ENCODE measurements at places on chromosomes 13 and 19. TPM values are rescaled to one million over a fixed set of nuclear protein-coding genes. Genes with fewer than 3 reads are reported as not detected.

DNA sequence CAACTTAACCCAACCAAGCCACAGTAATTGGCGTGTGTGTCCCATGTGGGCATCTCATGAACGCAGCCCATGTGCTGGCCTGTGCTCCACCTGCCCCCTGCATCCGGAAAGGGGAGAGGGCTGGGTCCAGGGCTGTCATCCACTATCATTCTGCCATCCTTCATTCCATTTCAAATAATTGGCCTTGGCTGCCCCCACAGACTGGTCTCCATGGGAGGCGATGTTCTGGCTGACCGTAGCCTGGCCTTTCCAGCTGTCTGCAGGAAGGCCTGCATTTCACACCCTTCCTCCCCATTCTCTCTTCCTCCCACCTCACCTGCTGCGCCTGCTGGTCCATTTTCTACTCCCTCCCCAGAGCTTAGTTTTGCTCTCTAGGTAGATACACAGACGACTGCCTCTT is 442.8 kb downstream of the COG6 start:
- H3K36me3 ChIP-seq: no peaks in the 10 kb centered on the region
- no peaks in the 10 kb centered on the region for H3K4me1 ChIP-seq
- no peak overlapping the region for H3K4me3 ChIP-seq

GRCh38 chr13:59281453-59281852 is 882.3 kb downstream of the DIAPH3 start:
- no peak overlapping the region for H3K27ac ChIP-seq
- no peaks in the 10 kb centered on the region for H3K27me3 ChIP-seq
- no peaks in the 10 kb centered on the region for H3K4me1 ChIP-seq
- H3K4me3 ChIP-seq: no peak overlapping the region

DNA sequence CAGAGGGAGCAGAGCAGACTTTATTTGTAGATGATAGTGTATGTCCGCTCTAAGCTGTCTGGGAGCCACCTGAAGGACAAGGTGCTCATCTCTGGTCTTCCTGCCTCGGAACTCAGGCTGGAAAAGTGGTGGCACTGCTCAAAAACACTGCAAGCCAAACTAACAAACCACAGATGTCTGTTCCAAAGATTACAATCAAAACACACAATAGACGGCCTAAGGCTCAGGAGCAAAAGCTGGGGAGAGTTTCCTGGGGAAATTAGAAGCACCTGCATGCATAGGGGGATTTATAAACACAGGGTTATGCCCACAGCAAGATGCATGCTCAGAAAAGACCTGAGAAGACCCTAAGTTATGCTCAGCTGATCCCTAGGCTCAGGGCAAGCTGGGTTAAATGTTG is 9.4 kb upstream of the EVI5L start:
- H3K27me3 ChIP-seq: no peaks in the 10 kb centered on the region
- no peak for DNase-seq
- H3K4me1 ChIP-seq: no peaks in the 10 kb centered on the region
- H3K27ac ChIP-seq: no peak overlapping the region

DNA sequence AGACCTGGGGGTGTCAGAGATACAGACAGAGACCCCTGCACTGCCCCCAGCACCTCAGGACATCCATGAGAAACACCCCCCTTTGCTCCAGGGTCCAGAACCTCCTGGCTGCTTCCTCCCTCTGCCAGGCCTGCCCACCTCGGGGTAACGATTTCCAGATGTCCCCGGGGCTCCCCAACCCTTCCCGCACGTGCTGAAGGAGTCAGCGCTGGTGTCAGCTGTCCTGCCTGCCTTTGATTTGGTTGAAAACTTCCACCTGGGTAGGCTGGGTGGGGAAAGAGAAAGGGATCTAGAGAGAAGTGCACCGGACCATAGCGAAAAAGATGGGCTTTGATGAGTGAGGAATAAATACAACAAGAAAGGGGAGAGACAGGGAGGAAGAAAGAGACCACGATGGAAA is 1.5 kb upstream of the CGB7 start:
- no peak overlapping the region for H3K4me3 ChIP-seq
- H3K36me3 ChIP-seq: no peaks in the 10 kb centered on the region
- no peaks in the 10 kb centered on the region for H3K27me3 ChIP-seq
- DNase-seq: no peak
- H3K27ac ChIP-seq: no peak overlapping the region

Gene ACTMAP
- 5.5 TPM for total RNA-seq

DNA sequence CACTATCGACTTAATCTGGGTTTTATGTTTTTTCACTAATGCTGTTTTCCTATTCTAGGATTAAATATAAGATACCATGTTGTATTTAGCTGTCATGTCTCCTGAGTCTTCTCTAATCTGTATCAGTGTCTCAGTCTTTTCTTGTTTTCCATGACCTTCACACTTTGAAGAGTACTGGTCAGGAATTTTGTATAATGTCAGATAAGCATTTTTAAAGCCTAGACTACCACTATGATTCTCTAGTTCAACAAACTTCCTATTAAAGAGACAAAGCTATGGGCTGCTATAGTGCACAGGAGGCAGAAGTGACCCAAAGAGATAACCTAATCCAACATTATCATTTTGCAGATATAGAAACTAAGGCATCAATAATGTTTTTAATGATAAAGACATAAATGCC is 63.0 kb upstream of the ZDHHC20 start:
- no peak overlapping the region for H3K4me3 ChIP-seq
- no peaks in the 10 kb centered on the region for H3K4me1 ChIP-seq
- no peak overlapping the region for H3K27ac ChIP-seq
- H3K27me3 ChIP-seq: no peaks in the 10 kb centered on the region
- DNase-seq: no peak

DNA sequence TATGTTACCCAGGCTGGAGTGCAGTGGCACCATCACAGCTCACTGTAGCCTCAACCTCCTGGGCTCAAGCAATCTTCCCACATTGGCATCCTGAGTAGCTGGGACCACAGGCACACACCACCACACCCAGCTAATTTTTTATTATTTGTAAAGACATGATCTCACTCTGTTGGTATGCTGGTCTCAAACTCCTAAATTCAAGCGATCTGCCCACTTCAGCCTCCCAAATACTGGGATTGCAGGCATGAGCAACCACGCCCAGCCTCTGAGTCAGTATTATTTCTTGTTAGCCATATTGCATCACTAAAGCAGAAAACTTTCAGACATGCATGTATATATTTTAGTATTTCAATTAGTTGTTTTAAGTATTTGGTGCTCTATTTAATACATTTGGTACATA is 376.4 kb downstream of the GPC6 start:
- H3K36me3 ChIP-seq: no peaks in the 10 kb centered on the region
- no peaks in the 10 kb centered on the region for H3K27me3 ChIP-seq
- H3K4me1 ChIP-seq: no peaks in the 10 kb centered on the region
- H3K27ac ChIP-seq: no peak overlapping the region
- H3K4me3 ChIP-seq: no peak overlapping the region

Gene ZNF235
- total RNA-seq: 5.1 TPM

Gene TRIM13
- total RNA-seq: 22.4 TPM

- H3K36me3 ChIP-seq: no peaks in the 10 kb centered on the region
- H3K4me1 ChIP-seq: no peaks in the 10 kb centered on the region
- H3K4me3 ChIP-seq: no peak overlapping the region
- no peak for DNase-seq
- no peak overlapping the region for H3K27ac ChIP-seq
Measured at GRCh38 chr19:35438527-35438926, 9.5 kb upstream of the FFAR2 start.

Gene KLK14
- not detected for total RNA-seq

Gene MAST1
- 3.1 TPM for total RNA-seq

Gene ZNF256
- 10.1 TPM for total RNA-seq

Gene ADAMTSL5
- total RNA-seq: 20.6 TPM

Gene FGF21
- total RNA-seq: not detected

Gene THAP8
- 9.6 TPM for total RNA-seq

GRCh38 chr13:91219201-91219600 is 128.3 kb upstream of the MIR17HG start:
- no peaks in the 10 kb centered on the region for H3K27me3 ChIP-seq
- no peaks in the 10 kb centered on the region for H3K4me1 ChIP-seq
- no peaks in the 10 kb centered on the region for H3K36me3 ChIP-seq
- no peak overlapping the region for H3K4me3 ChIP-seq
- no peak for DNase-seq

DNA sequence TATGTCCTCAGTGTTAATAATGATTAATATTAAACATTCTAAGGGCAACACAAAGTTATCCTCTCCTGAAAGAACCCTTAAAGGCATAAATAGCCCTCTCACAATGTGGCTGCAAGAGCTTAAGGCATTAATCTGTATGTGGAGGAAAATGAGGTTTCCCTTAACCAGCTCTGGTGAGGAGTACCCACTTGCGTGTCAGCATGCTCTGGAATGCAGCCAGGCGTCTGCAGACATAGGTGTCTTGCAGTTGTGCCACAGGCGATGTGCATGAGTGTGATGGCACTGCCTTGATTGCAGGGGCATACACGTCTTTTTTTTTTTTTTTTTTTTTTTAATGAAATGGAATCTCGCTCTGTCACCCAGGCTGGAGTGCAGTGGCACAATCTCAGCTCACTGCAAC is 91.9 kb downstream of the RAB20 start:
- no peaks in the 10 kb centered on the region for H3K36me3 ChIP-seq
- no peak for DNase-seq
- no peak overlapping the region for H3K4me3 ChIP-seq

- no peaks in the 10 kb centered on the region for H3K27me3 ChIP-seq
- H3K4me1 ChIP-seq: peaks cover 13% of the 10 kb centered on the region
- no peak overlapping the region for H3K4me3 ChIP-seq
- no peaks in the 10 kb centered on the region for H3K36me3 ChIP-seq
Measured at GRCh38 chr19:56083668-56084067, 37.4 kb downstream of the ZNF787 start.

Gene POGLUT2
- 5.8 TPM for total RNA-seq

Measured in Panc1 (cell line).